ENCODE measurements at places on chromosomes 5 and 9.

- ATAC-seq = no peak
These were observed 246.9 kb downstream of the CYLC2 start for GRCh38 chr9:103242025-103242424.

DNA sequence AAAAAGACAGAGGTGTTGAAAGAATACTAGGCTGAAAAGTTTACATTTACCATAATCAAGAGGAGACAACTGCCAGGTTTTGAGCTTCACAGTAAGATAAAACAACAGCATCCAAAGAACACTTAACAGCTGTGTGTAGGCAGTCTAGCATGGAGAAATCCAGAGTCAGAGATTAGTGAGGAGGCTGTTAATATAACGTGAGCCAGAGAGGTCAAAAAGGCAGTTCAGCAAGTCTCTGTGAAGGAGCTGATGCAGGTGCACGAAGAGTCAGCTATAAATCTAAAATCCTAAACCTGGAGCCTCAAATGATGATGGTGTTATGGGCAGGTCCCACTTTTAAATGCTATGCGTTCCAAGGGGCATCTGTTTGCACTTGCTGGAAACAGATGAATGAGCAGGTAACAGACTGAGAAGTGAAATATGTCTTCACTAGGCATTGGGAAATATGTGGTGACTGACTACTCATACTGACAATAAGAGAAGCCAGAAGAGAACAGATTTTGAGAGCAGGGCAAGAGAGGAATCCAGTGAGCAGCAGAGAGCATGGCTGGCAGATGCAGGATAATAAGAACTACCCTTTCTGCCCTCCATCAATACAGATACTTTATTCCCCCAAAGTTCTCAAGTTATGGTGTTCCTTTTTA, 8.7 kb downstream of the APTX start:
- ATAC-seq = no peak

DNA sequence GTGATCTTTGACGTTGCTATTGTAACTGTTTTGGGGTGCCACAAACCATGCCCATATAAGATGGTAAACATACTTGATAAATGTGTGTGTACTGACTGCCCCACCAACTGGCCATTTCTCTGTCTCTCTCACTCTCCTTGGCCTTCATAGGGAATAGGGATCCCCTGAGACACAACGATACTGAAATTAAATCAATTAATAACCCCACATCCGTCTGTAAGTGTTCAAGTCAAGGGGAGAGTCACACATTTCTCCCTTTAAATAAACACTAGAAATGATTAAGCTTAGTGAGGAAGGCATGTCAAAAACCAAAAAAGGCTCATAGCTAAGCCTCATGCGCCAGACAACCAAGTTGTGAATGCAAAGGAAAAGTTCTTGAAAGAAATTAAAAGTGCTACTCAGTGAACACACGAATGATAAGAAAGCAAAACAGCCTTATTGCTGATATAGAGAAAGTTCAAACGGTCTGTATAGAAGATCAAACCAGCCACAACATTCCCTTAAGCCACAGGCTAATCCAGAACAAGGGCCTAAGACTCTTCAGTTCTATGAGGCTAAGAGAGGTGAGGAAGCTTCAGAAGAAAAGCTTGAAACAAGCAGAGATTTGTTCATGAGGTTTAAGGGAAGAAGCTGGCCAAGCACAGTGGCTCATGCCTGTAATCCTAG, 111.1 kb downstream of the UGCG start:
- ATAC-seq = no peak

DNA sequence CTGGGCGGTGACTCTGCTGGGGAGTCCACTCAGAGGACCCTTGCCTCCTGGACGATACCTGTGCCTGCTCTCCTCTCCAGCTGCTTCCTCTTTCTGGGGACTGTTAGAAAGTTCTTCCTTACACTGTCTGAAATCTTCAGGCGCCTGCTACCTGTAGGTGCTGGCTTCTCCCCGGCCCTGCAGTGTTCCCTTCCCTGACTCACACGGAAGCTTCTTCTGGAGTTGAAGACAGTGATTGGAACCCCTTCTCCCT, 562 bp downstream of the GSN start:
- peak; percentile 60 for ATAC-seq
